T-helper 17 cell (primary cell): ENCODE measurements at places on chromosomes 1 and 21.

DNA sequence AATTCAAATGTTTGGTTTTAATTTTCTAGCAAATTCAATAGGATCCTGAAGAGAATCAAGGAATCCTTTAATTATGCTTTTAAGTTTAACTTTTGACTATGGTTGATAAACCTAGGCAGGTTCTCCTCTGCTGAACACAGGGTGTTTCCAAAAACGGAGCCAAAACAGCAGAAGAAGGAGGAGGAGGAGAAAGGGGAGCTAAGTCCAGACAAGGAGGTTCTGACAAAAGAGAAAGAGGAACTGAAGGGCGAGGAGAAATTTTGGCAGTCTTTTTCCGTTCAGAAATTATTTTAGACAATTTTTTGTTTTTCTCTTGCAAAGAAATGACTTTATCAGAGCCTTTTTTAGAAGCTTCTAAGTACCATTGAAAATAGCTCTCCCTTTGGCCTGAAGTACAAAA is 33.2 kb upstream of the FNBP1L start:
- DNase-seq: no peak

DNA sequence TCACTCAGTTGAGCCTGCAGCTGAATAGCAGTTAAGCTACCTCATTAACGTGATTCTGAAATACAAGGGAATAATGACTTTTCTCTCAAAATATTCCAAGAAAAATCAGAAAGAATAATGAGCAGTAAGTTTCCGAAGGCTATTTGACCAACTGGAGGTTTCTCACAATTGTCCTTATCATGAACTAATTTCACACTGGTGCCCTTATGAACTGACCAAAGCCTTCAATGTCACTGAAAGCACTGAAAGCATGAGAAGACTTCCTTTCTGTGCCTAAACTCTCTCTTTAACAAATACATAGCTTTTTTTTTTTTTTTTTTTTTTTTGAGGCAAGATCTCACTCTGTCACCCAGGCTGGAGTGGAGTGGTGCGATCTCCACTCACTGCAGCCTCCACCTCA is 18.8 kb downstream of the EIF4G3 start:
- DNase-seq: no peak

GRCh38 chr1:109214695-109215623 is 1.2 kb downstream of the SARS1 start:
- no peak for DNase-seq

GRCh38 chr1:49465486-49466185 is 558.1 kb downstream of the AGBL4 start:
- DNase-seq: no peak

DNA sequence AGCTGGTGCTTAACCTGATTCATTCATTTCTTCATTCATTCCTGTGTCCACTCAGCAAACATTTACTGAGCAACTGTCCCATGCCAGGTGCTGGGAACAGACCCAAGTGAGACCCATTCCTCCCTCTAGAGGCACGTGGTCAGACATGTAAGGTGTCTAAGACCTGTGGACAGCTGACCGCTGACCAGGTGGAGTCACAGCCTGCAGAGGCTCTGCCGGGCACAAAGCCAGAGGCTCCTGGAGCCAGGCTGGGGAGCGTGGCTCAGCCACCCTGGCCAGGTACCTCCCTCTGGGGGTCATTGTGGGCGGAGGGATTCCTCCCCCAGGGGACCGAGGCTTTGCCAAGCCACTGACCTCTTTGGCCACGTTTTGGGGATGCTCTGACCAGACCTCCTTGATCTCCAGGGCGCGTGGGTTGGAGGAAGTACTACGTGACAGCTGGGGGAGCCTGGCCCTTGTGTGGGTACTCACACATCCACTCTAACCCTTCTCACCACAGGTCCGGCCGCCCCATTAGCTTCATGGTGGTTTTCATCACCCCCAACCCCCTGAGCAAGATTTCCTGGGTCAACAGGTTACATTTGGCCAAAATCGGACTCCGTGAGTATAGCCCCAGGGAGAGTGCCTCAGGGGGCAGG is 100.3 kb downstream of the ARHGEF10L start:
- no peak for DNase-seq

DNA sequence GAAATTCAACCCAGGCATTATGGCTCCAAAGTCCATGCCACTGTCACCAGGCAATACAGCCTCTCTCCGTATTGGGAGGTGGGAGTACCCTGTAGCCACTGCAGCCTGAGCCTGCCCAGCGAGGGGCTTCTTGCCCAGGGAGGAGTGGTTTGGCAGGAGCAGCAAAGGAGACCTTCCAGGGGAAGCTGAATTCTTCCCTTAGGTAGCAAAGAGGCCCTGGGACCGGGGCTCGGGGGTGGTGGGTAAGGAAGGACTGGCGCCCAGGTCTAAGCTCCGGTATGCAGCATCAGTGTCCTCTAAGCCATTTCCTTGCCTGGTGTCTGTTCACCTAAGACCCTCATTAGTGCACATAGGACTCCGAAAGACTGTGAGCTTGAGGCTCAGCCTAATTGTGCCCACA is 17.0 kb downstream of the TNNT2 start:
- DNase-seq: no peak

DNA sequence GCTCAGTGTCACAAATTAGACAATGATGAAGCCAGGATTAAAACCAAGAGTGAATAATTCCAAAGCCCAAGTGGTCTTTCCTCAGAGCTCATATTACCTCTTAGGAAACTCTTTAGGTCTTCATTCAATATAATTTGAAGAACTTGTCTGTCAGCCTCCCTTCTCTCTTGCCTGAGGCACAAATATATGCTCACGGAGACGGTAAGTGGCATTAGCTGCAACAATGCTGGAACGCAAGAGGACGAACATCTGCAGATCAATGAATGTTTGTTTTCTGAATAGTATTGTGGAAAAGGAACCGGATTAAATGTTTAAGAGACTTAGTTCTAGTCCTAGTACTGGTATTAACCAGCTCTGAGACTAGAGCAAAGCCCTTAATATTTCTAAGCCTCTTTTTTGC is 39.7 kb upstream of the LYST start:
- no peak for DNase-seq

- no peak for DNase-seq
Observed at GRCh38 chr1:168845140-168845539, 116.1 kb upstream of the DPT start.

GRCh38 chr21:40769231-40769630 is 77.7 kb downstream of the DSCAM start:
- DNase-seq: no peak

GRCh38 chr1:12506281-12507280 is 111.4 kb downstream of the DHRS3 start:
- DNase-seq: no peak

GRCh38 chr1:76759950-76760349 is 107.3 kb upstream of the ST6GALNAC5 start:
- no peak for DNase-seq

GRCh38 chr1:211761400-211761799 is 69.2 kb downstream of the LPGAT1 start:
- no peak for DNase-seq

GRCh38 chr1:154478013-154478412 is 24.0 kb upstream of the TDRD10 start:
- no peak for DNase-seq

DNA sequence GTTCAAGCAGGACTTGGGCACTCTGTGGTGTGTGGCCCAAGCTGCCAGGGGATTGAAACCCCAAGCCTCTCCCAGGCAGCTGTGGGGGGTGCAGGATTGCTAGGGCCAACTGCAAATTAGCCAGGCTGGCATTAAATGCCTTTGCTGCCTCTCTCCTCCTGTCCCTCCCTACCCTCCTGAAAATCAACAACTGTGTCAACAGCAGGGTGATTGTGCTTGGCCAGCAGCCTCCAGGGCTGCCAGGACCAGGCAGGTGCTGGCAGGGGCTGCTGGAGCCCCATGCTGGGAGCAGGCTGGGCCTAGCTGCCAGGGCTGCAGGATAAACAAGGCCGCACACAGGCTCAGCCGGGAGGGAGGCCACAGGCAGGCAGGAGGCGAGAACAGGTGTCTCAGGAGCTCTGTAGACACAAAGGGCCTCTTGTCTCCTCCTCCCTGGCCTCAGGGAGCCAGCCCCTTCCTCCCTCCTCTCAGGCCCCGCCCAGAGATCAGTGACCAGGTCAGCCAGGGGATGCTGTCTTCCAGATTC is 11.4 kb downstream of the SOX13 start:
- DNase-seq: no peak

DNA sequence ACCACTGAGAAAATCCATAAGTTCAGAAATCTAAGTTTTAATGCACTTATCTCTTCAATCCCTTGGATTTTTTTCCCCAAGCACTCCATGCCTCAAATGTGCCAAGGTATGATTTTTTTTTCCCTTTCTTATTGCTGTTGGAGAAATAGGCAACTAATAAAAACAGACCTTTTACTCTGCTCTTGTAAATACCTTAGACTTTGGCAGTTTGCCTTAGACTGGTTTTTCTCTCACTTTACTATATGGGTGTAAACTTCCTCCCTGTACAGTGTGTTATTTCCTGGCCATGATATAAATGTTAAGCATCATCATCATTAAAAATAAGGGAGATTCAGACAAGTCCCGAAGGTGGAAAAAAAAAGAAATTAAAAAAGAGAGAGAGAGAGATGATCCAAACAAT is 65.7 kb downstream of the LRRC8C start:
- DNase-seq: no peak

DNA sequence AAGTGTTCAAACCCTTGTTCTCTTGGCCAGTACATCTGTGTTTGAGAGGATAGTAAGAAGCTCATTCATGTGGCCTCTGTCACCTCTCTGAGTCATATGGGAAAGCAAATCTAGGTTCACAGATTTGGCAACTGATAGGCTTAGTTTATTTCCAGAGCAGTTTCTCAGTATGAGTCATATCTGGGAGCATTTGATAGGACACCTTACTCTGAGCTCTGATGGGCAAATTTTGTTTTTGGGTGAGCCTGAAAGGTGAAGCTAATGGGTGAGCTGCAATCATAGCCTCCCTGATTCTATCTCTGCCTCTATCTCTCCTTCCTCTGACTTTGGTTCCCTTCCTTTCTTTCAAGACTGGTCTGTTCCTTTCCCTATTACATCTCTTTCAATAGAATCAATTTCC is 134.4 kb downstream of the S1PR1 start:
- DNase-seq: no peak

DNA sequence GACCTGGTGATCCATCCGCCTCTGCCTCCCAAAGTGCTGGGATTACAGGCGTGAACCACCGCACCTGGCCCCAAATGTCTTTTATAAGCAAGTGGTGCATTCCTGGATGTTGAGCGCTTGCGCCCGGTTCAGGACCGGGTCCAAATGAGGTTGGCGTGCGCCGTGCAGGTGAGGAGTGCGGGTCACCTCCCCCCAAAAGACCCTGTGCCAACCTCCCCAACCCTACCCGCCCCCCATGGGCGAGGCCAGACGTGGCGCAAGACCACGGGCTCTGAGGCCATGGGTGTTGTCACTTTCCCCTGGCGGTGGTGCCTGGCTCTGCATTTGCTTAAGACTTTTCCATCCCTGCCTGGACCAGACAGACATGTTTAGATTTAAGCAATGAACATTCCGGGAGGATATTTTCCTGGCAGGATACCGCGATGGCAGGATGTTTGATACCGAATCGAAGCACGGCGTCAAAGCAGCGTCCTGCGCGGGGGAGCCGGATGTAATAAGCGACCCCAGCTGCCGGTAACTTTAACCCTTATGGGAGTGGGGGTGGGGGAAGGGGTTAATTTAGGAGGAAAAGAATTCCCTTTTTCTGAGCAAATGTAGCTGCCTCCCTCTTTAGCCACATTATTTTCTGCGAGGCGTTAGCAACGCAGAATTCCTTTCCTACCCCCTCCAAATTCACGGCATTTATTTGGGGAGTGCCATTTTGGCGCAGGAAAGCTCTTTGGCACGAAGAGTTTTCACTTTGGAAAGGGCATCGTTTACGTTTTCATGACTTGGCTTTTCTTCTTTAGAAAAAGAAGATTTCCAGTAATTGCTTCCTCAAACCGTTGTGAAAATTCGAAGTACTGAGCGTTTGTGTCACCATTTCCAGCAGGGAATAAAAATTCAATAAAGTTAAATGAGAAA is 27.8 kb upstream of the RNF187 start:
- DNase-seq: peak; percentile 37

GRCh38 chr1:192867180-192867579 is 58.3 kb downstream of the RGS2 start:
- no peak for DNase-seq

DNA sequence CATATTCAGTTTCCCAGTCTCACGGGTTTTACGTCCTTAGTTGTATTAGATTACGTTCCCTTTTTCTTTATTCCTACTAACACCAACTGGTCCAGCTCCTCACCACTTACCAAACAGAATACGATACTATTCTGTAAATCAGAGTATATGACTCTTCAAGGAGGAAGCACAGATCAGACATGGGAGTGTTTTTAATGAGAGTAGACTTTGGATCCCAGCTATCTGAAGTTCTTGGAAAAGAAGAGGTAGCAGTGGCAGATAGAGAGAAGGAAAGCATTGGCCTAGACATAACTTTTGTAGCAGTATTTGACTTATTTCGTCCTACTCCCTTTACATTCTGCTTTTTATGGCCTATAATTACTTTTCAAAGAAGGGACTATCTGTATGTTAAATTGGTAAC is 24.1 kb upstream of the PLA2G4A start:
- DNase-seq: no peak

DNA sequence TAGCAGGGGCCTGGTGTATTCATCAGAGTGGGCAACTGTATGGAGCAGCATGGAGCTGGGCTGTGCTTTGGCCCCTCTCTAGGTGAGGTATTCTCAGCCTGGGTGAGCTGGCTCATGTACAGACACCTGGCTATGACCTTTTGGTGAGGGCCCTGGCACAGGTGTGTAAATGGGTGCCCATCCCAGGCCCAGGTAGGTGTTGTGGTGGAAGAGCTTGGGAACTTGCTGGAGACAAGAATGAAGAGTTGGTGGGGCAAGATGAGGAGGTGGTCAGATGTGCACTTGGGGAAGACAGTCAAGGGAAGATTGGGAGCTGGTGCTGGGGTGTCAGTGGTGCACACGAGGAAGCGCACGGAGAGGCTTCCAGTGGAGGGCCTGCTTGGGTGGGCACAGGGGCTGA is 95.5 kb downstream of the TRIM11 start:
- no peak for DNase-seq

DNA sequence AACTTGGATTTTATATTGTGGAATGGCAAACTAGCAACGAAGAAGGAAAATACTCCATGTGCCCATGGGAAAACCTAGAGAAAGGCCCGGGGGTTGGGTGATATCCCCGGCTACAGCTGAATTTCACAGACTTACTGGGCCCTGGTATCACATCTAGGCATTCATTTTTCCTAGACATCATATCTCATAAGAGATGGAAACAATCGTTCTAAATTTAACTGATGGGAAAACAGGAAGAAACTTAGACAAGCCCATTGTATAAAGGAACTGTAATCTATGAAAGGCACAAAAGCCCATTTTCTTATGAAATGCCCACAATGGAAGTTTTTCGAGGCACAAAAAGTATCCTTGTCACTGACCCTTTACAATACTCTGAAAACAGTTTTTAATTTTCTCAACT is 407.9 kb upstream of the LYPLAL1 start:
- no peak for DNase-seq

DNA sequence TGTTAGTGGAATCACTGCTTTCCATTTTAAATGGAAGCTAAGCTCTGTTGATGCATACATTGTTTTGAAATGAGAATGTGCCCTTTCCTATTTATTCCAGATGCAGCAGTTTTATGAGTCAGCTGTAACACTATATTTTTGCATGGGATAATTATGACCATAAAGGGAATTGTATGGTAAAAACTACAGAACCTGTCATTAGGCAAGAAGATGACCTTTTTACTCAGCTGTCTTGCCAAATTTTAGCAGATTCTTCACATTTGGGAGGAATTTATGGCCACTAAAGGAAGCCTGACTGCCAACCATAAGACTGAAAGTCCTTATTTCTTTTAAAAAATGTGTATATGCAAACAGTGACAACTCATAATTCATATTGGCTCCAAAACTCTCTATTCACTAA is 356.3 kb upstream of the PRMT6 start:
- no peak for DNase-seq

- DNase-seq: no peak
Observed at GRCh38 chr1:101025283-101025656, 314 bp downstream of the DPH5 start.
